Ecto neural progenitor cell (in vitro differentiated cells): ENCODE measurements at places on chromosomes 7 and 10.

DNA sequence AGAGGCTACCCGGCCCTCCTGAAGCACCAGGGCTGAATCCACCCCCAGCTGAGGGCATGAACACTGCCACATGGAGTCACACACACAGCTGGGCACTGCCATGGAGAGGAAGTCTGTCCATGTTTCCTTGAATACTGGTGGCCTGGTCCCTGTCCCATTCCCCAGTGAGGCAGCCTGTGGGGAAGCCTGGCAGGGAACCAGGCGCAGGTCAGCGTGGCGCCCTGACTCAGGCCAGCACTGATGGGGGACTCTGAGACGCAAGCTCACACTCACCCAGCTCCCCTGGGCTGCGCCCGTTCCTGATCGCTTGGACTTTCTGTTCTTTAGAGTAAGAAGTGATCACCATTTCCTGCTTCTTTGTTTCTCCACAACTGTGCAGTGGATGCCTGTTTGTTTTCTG, 128.3 kb downstream of the EGFR start:
- no peak for DNase-seq

- DNase-seq = no peak
These were observed 375.2 kb downstream of the RPS24 start for GRCh38 chr10:78408671-78409472.

GRCh38 chr10:72334196-72334824, 20.4 kb downstream of the DNAJB12 start:
- DNase-seq = peak; percentile 84

GRCh38 chr10:103517234-103518085, 24.0 kb downstream of the NEURL1 start:
- no peak for DNase-seq

GRCh38 chr7:56046721-56047445, 4.4 kb downstream of the PSPH start:
- no peak for DNase-seq

- no peak for DNase-seq
These were observed 352.0 kb downstream of the SORCS3 start for GRCh38 chr10:104993085-104993484.

DNA sequence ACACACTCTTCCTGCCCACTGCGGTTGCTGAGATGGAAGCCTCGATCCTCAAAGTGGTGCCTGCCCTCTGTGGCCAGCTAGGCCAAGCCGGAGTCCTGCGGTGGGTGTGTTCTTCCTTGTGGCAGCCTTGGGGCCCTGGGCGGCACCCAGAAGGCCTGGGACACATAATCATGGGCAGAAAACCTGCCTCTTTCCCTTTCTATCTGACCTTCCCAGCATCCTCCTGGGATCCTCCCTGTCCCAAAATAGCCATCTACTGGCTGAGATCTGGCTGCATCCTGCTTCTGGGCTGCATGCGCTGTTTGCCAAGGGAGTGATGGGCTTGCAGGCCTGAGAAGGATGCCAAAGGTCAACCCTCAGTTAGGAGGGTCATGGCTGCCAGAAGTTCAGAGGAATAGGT, 23.9 kb downstream of the COL13A1 start:
- no peak for DNase-seq

DNA sequence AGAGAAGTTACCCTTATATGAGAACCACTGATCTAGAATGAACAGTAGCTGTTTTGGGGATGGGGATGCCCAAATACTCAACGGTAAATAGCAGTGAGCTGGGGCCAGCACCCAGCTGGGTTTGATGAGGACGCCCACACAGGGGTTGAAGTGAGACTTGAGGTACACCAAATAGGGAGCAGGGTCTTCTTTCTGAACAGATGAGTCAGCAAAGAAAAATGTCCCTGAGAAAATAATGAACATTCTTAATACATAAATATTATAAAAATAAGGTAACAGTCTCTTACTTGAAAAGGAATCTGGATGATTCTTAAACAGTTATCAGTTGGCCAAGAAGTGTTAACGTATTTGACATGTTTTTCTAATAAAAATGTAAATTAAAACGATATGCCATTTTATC, 2.0 kb downstream of the PRSS37 start:
- no peak for DNase-seq

- no peak for DNase-seq
These were observed 45.9 kb upstream of the DRGX start for GRCh38 chr10:49441488-49442476.

DNA sequence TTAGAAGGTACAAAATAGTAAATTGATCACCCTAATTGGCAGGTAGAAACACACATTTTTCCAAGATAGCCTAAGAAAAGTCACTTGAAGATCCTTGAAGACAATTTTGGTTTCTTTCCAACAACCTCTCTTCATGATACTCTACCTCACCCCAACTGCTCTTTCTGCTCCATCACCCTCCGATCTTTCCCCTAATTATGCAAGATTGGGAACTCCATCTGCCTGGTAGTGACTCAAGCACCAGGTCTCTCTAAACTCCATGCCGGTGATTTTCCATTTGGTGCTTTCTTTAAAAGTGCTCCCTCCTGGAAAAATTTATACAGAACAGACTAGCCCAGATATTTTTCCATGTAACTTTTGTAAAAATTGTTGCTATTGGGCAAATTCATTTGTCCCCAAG, 1.1 kb upstream of the AKR1B1 start:
- DNase-seq = no peak

- no peak for DNase-seq
These were observed 203.9 kb downstream of the TEX36 start for GRCh38 chr10:125479059-125479458.

- no peak for DNase-seq
These were observed 34.3 kb upstream of the HERPUD2 start for GRCh38 chr7:35729061-35729783.

DNA sequence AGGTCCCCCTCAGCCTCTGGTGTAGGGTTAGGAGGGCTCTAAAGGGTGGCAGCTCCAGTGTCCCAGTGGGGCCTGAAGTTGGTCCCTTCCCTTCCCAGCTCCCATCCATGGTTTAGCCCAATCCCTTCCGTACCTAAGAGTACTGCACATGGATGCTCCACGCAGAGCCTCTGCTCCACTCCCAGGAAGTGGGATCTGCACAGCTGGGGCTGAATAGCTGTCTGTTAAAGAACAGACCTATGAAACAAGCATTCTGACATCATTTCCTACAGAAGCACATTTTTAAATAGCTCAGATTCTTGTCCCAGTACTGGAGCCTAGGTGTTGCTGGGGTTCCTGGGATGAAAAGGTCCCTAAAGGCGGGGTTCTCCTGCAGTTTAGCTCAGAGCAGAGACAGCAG, 135.9 kb downstream of the ZMYND11 start:
- DNase-seq = no peak

- no peak for DNase-seq
These were observed 8.1 kb upstream of the SGCE start for GRCh38 chr7:94664023-94664422.

GRCh38 chr10:93261961-93262610, 188.4 kb downstream of the CYP26A1 start:
- no peak for DNase-seq

- DNase-seq = peak; percentile 83
These were observed 983 bp downstream of the FZD8 start for GRCh38 chr10:35640951-35641675.

DNA sequence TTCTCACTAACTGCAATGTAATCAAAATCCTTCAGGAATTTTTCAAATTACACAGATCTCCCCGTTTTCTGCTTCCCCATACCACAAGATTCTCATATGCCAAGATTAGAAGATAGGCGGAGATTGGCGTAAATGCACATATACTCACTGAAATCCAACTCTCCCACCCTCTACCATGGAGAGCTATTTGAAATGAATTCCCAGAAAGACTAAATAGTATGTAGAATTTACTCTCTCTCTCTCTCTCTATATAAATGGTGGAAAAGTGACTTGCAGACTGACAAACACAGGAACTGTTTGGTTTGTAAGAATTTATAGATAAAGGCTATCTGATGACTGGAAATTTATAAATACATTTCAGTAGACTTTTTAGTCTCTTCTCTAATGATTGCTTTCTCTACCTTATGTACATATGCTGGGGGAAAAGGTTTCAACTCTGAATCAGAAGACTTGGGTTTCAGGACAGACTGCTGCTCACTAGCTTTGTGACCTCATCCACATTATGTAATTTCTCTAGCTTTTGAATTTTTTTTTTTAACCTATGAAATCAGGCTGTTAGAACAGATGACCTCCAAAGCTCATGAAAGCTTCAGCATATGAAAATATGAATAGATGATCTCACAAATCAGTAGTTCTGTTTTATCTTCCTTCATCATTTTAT, 67.8 kb upstream of the CSTF2T start:
- DNase-seq = no peak

- DNase-seq = no peak
These were observed 125.6 kb downstream of the CALN1 start for GRCh38 chr7:72286519-72286918.

DNA sequence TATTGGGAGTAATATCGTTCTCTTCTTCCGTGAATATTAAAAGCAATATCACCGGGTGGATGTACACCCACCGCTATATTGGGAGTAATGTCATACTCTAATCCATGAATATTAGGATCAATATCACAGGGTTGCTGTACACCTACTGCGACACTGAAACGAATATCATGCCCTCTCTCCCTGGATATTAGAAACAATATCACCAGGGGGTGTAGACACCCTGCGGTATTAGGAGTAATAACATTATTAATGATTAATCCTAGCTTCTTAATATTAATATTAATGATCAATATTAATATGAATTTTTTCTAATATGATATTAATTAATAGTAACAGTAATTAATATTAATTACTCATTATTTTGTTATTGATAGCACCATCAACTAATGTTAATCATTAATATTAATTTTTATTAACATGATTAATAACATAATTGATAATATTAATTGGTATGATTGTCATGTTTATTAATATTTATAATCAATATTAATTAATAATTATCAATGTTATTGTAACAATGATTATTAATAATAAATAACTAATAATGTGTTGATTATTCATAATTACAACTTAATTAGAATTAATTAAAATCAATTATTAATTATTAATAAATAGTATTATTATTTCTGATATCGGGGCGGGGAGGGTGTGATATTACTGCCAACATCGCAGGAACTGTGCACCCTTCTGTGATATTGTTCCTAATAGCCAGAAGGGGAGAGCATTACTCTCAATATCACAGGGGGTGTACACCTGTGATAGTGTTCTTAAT, 121.3 kb upstream of the C1GALT1 start:
- DNase-seq = no peak

DNA sequence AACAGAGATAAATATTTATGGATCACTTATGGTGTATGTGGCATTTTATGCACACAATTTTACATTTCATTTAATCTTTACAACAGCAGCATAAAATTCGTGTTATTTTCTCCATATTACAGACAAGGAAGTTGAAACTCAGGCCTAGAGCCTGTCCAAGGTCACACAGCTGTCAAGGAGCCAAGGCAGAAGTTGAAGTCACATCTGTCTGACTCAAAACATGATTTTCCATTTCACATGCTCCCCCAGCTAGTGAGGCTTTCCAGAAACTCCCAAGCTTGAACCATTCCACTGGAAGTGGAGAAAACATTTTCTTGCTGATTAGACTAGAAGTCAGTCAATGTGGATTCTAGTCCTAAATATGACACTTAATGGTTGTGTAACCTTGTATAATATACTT, 110.5 kb downstream of the HECTD2 start:
- no peak for DNase-seq

DNA sequence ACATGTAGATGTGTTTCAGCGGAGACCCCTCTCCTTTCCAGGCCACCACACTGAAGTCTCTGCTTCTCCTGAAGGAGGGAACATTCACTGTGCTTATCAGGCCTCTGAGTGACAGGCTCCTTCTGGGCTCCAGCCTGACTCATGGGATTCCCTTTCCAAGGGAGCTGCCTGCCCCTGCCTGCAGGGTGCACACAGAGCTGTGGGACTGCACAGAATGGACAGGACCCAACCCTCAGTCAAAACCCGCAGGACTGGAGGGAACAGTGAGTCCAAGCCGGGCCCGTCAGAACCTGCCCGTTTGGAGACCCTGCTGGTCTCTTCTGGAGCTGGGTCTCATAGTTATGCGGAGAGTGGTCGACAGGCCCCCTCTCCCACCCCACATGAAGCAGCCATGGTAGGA, 32.6 kb downstream of the PLAC9 start:
- no peak for DNase-seq

GRCh38 chr10:120360571-120360970, 96.5 kb upstream of the PLPP4 start:
- DNase-seq = no peak

- DNase-seq = no peak
These were observed 330.3 kb upstream of the NPSR1 start for GRCh38 chr7:34327681-34328080.

- no peak for DNase-seq
These were observed 37.1 kb downstream of the COL13A1 start for GRCh38 chr10:69838853-69839252.
